Astrocyte (in vitro differentiated cells and primary cell): ENCODE measurements at places on chromosomes 1 and 21. TPM values are rescaled to one million over a fixed set of nuclear protein-coding genes. Genes with fewer than 3 reads are reported as not detected.

Gene ZFP69B
- 4.3 and 5.4 TPM in 2 replicates for total RNA-seq

Gene SERPINC1
- total RNA-seq: not detected in 2 replicates

Gene NEGR1
- 7.4 and 8.6 TPM in 2 replicates for total RNA-seq

Gene OR2L8
- total RNA-seq: not detected in 2 replicates

Gene AJAP1
- total RNA-seq: 0.29 and 0.34 TPM in 2 replicates

DNA sequence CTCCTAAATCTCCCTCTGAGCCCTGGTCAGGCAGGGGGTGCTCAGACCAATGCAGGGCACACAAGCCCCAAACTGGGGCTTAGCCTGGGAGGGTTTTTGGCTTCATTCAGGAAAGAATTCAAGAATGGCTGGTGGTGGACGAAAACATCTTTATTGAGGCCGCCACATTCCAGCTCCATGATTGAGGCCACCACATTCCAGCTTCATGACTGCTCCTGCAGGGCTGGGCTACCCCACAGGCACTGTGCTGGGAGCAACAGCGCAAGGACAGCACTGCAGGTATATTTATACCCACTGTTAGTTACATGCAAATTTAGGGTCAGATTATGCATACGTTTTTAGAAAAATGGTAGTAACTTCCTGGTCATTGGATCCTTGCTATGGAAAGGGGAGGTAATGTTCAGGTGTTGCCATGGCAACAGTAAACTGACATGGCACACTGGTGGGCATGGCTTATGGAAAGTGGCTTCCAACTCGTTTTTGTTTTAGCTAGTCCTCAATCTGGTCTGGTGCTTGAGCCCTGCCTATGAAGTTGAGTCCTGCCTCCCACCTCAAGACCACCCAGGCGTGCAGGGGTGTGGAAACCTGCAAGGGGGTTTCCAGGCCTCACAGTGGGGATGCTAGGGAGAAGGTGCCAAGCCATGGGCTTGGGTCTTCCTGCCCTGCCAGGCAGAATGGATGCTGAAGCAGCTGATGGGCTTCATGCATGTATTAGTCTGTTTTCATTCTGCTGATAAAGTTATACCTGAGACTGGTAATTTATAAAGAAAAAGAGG lies 348.7 kb upstream of the AJAP1 start:
- H3K36me3 ChIP-seq: no peaks in the 10 kb centered on the region
- DNase-seq: no peak
- no peak overlapping the region for H3K4me3 ChIP-seq
- no peaks in the 10 kb centered on the region for H3K27me3 ChIP-seq
- no peaks in the 10 kb centered on the region for H3K4me1 ChIP-seq
- no peak overlapping the region for H3K27ac ChIP-seq

DNA sequence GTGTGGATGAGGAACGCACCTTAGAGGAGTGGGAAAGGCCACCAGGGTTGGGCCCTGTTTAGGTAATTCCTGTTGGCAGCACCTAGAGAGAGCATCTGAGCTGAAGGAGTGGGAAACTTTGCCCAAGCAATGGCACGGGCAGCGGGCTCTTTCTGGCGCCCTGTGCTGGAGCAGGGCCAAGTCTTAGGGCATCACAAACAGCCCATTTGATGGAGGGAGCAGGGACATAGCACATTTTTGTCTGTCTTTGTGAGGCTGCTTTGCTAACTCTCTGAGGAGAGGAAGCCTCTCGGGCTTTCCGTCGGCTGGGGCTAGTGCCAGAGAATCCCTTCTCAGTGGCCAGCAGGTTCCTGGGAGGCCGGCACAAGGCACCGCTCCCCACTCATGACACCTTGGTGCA lies 22.5 kb upstream of the CNTN2 start:
- no peak for DNase-seq
- peaks cover 3% of the 10 kb centered on the region for H3K27me3 ChIP-seq
- H3K36me3 ChIP-seq: no peaks in the 10 kb centered on the region

GRCh38 chr1:53909946-53910345 lies 16.0 kb downstream of the DIO1 start:
- no peaks in the 10 kb centered on the region for H3K36me3 ChIP-seq
- no peak for DNase-seq
- no peak overlapping the region for H3K27ac ChIP-seq

- H3K27me3 ChIP-seq: no peaks in the 10 kb centered on the region
- H3K36me3 ChIP-seq: no peaks in the 10 kb centered on the region
- H3K27ac ChIP-seq: no peak overlapping the region
- H3K4me1 ChIP-seq: no peaks in the 10 kb centered on the region
- DNase-seq: peak; percentile 26
These were observed 76.5 kb upstream of the FGGY start for GRCh38 chr1:59220356-59220755.

- DNase-seq: no peak
- no peak overlapping the region for H3K27ac ChIP-seq
- H3K27me3 ChIP-seq: no peaks in the 10 kb centered on the region
- H3K4me3 ChIP-seq: no peak overlapping the region
- no peaks in the 10 kb centered on the region for H3K4me1 ChIP-seq
These were observed 14.9 kb downstream of the RAD54L start for GRCh38 chr1:46262508-46262907.

DNA sequence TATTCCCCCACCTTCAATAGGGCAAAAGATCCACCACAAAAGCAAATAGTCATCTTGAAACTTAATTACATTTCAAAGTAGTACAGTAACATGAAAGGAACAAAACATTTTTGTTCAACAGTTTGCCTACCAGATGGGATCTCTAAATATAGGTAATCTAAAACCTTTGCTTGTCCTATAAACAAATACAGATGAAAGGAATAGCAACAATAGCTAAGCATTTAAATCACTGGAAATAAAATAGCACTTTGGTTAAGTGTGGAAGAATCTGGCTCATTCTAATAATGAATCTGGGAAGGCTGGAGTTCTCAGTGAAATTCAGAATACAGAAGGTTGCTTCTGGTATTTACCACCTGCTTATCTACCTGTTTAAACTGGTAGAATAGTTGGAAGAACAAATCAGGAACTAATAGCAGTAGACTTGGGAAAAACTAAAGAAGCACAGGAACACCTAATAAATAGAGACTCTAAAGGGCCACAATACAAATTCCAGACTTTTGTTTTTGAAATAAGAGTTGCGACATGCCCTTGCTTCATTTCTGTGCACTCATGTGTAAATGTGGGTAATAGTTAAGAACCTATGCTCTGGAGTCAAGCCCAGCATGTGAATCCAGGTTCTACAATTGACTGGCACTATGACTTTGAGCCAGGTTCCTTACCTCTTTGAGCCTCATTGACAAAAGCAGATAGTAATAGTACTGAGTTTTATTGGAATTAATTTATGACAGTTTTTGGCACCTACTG lies 2.3 kb upstream of the LYPLAL1 start:
- no peak overlapping the region for H3K27ac ChIP-seq
- no peaks in the 10 kb centered on the region for H3K27me3 ChIP-seq
- peaks cover 17% of the 10 kb centered on the region for H3K4me1 ChIP-seq
- H3K36me3 ChIP-seq: no peaks in the 10 kb centered on the region

DNA sequence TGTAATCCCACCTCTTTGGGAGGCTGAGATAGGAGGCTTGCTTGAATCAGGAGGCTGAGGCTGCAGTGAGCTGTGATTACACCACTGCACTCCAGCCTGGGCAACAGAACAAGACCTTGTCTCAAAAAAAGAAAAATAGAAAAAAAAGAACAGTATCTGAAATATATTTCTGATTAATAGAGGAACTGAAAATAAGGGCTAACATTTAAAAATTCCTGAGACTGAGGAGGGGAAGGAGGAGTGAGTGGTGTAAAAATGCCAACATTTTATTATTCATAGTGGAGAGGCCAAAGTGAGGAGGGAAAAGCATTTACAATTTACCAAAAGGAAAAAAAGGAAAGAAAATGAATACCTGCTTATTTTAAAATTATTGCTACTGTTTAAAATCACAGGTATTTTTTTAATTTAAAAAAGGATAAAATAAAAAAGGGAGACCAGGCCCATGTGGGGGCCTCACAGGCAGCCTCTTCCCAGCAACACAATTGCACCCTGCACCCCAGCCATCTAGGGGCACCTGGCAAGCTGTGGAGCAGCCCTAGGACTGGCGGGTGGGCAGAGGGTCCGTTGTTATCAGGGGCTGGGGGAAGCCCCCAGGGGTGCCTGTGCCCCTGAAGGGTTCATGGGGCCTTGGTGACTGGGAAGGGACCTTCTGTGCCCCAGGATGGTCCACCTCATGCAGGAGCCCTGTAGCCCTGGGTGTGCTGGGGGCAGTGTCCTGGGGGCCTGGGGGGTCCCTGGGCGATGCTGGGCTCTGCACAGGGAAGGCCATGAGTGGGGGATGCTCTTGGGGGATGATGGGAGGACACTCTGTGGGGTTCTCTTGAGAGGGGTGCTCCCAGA lies 34.8 kb upstream of the ADARB1 start:
- peaks cover 5% of the 10 kb centered on the region for H3K27me3 ChIP-seq
- H3K4me3 ChIP-seq: no peak overlapping the region
- no peak for DNase-seq
- H3K4me1 ChIP-seq: no peaks in the 10 kb centered on the region
- no peak overlapping the region for H3K27ac ChIP-seq

DNA sequence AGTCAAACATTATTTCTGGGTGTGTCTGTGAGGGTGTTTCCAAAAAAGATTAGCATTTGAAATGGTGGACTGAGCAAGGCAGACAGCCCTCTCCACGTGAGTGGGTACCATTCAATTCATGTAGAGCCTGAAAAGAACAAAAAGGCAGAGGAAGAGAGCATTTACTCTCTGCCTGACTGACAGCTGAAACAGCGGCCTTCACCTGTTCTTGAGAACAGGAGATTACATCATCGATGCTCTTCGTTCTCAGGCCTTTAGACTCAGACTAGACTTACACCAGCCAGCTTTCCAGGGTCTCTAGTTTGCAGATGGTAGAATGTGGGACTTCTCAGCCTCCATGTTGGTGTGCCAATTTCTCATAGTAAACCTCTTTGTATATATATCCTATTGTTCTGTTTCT lies 302.3 kb downstream of the BACH1 start:
- no peaks in the 10 kb centered on the region for H3K27me3 ChIP-seq
- H3K36me3 ChIP-seq: no peaks in the 10 kb centered on the region
- no peak overlapping the region for H3K4me3 ChIP-seq
- no peak overlapping the region for H3K27ac ChIP-seq

GRCh38 chr1:218900615-218901014 lies 273.1 kb upstream of the LYPLAL1 start:
- no peaks in the 10 kb centered on the region for H3K4me1 ChIP-seq
- DNase-seq: peak; percentile 10
- H3K27me3 ChIP-seq: no peaks in the 10 kb centered on the region
- H3K27ac ChIP-seq: no peak overlapping the region
